ENCODE measurements at places on chromosomes 12 and 14.

- no peak for DNase-seq
Measured at GRCh38 chr14:84767434-84767833, 762.5 kb upstream of the FLRT2 start.

DNA sequence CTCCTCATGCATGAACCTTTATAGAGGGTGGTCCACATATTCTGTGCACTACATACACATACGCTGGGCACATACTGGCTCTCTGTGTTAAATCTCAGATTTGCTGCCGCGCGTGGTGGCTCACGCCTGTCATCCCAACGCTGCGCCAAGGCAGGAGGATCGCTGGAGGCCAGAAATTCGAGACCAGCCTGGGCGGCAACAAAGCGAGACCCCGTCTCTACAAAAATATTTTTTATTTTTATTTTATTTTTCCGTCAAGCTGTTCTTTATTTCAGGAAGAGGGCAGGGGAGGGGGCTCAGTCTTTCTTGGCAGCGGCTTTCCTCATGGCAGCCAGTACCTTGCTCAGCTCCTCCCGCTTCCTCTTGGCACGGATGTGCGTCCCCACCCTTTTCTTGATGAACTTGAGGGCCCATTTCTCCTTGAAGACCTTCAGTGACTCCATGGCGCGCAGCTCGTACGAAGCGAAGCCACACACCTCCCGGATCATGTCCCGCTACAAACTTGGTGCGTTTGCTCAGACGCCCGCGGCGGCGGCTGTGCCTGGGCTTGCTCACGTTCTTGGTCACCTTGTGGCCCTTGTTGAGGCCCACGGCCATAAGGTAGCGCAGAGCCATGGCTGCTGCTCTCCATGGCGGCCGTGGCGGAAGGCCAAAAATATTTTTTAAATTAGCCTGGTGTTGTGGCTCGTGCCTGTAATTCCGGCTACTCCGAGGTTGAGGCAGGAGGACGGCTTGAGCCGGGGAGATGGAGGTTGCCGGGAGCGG is 3.2 kb downstream of the DCAF4 start:
- no peak for DNase-seq

DNA sequence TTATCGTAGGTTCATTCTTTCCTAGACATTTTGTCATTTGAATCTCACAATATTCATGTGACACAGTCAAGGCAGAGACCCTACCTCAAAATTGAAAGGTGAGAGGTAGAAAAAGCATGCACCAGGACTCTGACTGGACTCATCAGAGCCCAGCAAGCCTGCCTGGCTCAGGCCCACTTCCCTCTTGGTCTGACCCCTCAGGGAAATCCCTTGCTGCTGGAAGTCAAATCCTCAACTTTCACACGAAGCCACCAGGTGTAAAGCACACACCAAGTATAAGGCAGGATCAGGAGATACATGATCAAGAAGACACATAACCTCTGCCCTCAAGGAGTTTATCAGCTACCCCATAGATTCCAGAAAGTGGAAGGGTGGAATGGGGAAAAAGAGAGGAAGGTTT is 18.8 kb downstream of the NIN start:
- DNase-seq: no peak

- DNase-seq: no peak
Measured at GRCh38 chr12:56775638-56776037, 12.5 kb downstream of the HSD17B6 start.

GRCh38 chr14:67562776-67563150 is 29.7 kb downstream of the PLEKHH1 start:
- DNase-seq: no peak

DNA sequence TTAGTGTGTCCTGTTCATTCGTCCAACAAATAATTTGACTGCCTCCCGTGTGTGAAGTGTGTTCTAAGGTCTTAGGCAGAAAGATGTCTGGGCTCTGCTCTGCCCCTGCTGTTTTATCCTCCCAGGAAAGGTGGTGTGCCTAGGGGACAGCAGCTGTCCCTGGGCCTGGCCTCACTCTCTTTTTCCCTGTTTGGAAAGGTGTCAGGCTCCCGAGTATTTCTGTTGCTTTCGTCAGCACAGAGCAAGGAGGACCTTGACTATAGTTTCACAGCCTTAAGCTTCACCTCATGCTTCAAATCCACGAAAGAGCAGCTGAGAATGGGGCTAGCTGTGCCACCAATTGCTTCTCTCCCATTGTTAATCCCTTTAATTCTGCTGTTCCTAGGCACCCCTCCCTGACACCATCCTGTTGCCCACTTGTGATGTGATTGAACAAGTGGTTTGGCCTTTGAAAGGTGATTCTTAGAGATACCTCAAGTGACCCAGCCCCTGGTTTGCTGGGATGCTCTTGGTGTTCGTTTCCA is 54.2 kb downstream of the TGFB3 start:
- DNase-seq: no peak

DNA sequence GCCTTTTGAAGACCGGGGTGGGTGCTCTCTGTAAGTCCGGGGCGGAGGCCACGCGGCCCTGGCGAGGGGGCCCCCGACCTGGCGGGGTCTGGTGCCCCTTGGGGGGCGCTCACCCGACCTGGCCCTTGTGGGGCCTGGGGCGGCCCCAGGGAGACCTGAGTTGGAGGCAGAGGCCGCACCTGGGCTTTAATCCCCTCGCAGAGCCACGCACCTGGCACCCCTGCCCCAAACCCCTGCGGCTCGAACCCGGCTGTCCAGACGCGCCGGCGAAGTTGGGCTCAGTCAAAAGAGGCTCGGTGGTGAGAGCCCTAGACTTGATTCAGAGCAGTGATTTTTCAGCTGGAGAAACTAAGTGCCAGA is 267 bp downstream of the CFAP251 start:
- no peak for DNase-seq

GRCh38 chr14:20035449-20035848 is 389 bp downstream of the OR4K13 start:
- no peak for DNase-seq

GRCh38 chr14:39426605-39427004 is 5.6 kb downstream of the FBXO33 start:
- peak; percentile 58 for DNase-seq

GRCh38 chr14:63544591-63545299 is 1.6 kb upstream of the PPP2R5E start:
- DNase-seq: peak; percentile 57

- DNase-seq: no peak
Measured at GRCh38 chr14:63277591-63278183, 41.0 kb downstream of the GPHB5 start.

DNA sequence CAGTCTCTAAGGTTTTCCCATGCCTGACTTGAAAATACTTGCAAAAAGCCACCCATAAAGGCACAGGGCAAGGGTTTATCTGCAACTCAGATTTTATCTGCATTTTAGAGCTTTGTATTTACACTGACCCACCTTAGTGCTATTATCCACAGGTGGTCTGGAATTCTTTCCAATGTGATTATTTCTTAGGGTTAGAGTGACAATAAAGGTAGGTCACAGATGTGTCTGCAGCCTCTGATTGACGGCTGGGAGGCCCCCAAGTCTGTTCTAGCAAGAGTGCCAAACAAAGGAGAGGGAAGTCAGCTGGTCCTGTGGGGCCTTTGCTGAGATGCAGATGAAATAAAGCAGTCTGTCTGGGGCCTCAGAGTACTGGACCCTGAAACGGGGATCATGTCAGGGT is 64.0 kb downstream of the FRMD6 start:
- DNase-seq: no peak

- DNase-seq: no peak
Measured at GRCh38 chr12:76549131-76549530, 10.4 kb downstream of the OSBPL8 start.
